ENCODE measurements at places on chromosomes 2 and 18.

- DNase-seq: no peak
Observed at GRCh38 chr2:236366049-236366387, 101.8 kb upstream of the ASB18 start.

DNA sequence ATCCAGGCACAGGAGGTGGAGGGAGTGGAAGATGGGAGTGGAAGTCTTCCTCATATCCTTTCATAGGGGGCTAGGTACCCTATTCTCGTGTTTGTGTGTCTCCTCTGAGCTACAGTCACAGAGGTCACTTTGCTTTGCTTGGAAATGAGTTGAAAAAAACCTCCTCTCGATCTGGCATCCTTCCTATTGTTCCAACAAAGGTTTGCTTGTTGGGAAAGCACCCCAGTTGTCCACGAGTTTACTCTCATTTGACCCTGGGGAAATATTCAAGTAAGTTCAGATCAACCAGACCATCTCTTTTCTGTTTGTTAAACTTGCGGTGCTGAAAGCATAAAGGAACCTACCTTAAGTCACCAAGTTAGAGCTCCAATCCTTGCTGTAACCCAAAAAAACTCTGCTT, 59.3 kb downstream of the ARHGEF33 start:
- DNase-seq: no peak

DNA sequence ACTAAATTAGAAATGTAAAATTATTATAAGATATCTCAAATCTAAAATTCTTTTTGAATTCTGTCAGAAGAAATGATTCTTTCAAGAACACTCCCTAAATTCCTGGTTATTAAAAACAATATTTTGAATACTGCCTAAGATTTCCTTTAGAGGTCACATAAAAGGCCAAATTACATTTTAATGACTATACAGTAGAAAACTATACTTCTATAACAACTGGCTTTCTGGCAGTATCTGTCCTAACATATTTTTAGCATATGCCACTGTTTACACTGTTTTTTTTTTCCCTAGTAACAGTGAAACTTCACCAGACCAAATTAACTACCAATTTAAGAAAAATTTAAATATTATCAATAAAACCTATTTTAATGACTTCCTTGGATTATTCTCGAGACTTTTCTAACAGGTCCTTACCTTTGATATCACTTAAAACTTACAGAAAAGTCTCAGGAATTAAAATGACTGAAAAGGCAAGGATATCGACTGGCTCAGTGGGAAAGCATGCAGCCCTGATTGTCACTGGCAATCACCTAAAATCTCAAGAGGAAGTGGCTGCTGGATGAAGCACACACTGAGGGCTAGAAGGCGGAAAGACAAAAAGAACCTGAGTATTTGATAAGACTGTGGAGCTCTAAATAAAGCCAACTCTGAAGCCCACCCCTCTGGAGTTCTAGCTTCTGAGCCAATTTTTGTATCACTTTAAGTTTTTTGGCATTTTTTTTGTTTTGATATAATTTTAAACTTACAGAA, 59.6 kb downstream of the SPIRE1 start:
- DNase-seq: peak; percentile 9

DNA sequence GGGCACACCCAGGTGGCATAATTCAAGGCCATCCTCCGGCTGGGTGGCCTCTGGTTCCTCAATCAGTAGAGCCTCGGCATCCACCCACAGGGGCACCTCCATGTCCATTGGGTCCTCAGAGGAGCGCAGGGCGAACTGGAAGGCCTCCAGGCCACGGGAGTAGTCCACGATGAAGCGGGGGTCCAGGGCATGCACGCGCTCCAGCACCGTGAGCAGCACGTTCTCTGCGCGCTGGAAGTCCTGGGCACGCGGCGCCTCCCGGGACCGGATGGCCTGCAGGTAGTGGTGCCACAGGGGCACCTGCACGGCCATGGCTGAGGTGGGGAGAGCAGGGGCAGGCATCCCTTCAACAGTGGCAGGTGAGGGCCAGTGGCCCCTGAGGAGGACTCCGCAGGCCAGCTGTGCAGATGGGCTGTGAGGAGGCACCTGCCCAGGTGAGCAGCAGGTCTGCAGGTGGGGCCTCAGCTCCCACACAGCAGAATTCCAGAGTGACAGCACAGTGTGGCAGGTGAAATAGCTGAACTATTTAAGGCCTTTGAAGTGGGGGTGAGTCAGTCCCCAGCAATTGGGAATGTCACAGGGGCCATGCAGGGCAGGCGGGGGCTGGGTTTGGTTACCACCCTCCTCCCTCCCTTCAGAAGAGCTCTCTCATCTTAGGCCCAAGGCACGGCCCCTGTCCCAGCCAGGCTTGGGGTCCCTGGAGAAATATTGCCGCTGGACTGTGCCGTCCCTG, at the start of gene MAB21L4:
MAB21L4 (minus strand) TSS at position 501 of the 733 bp plus-strand sequence; CDS start at position 342, 159 bp downstream.
- no peak for DNase-seq
